ENCODE measurements at places on chromosomes 7 and 10.

- no peak for DNase-seq
Observed at GRCh38 chr10:20975236-20975635, 78.1 kb upstream of the NEBL start.

DNA sequence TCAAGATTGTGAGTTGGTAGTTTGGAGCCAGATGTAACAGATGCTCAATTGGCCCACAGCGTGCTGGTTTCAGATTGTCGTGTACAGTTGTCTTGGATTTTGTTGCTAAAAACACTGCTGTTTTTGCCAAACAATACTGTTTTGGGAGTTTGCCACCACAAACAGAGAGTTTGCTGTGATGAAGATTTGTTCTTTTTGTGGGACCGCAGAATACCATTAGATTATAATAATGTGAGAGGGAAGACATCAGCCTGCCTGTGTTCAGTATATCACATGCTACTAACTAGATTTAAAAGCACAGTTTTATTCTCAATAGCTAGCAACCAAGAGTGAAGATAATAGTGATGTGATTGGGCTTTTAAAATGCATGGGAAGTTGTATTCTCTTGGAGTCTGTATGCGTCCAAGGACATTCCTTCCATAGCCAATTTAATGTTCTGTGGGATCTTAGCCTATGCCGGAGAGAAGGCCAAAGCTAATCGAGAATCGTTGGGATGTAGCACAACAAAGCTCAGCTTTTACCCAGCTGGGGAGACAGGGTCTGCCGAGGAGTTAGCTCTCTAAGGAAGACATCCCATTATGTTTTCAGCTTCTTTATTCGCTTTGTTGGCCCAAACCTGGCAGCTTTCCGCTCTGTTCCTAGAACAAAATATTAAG is 18.7 kb upstream of the ITGA8 start:
- DNase-seq, result no peak

DNA sequence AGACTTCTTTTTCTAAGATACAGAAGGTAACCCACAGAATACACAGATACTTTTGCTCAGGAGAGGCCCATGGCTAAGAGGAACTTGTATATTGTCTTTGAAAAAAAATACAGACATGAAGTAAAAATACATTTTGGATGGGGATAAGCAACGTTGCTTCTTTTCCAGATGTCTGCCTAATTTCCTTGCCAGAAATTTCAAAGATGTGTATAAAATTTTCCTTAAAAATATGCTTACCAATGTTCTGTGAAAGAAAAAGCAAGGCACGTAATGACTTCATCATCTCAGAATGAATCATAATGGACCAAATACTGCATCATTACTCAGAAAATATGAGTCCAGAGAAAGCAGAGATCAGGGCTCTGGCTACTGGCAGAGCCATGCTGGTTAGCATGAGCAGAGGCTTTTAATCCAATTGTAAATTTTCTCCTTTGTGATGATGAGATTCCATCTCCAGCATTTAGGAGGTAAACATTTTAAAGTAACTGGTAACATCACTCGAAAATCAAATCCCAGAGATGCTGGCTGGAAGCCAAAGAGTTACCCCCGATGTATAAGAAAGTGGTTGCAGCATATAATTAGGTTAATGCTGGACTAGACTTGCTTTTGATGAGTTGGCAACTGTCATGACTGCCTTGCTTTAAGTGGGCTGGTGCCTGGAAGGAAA is 272.5 kb downstream of the SEMA3A start:
- no peak for DNase-seq

DNA sequence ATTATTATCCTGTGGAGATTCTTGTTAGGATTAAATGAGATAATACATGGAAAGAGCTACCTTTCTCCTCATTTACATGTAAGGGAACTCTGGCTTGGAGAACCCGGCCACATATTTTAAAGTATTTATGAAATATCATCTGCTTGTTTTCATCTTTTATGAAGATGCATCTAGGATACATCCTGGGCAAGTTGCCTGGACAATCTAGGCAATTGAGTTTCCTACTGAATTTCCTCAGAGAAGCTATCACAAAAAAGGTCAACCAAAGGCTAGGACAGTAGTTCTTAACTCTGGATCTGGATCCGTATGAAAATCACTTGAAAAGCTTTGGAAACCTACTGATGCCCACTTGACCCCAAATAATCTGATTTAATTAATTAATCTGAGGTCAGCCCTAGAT is 140.7 kb downstream of the MTPAP start:
- no peak for DNase-seq

GRCh38 chr10:131882151-131882550 is 18.7 kb upstream of the PPP2R2D start:
- no peak for DNase-seq

DNA sequence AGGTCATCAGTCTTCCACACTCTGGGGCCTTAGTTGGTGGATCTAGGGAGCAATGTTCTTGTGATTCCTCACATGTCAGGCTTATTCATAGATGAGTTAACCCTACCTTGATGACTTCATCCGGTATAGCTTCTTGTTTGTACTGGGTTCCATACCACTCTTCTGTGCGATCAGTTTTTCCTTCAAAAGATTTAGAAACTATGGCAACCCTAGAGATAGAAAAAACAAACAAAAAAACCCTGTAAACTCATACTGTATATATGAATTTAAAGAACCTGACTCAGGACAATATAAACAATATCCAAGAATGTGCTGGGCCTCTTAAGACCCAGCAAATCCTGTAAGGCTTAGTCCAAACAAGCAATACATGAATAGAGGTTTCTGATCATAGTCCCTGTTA is 83.5 kb downstream of the IDE start:
- no peak for DNase-seq

DNA sequence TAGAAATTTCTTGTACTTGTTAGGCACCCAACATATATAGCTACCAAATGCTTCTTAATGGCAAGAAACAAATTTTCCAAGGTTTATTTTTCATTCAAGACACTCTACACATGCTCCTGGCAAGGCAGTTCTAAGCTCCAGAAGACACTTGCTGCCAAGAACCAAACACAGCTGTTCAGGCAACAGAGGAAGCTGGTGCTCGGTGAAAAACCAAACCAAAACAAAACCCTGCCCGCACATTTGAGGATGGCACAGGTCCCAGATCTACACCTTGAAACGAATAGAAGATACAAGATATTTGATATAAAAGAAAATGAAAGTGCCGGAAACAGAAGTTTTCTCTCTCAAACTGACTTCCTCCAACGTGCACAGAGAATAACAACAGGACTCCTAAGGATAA is 4.9 kb upstream of the DNTT start:
- no peak for DNase-seq

- DNase-seq, result no peak
Observed at GRCh38 chr10:12484941-12485805, 135.8 kb downstream of the CAMK1D start.

- no peak for DNase-seq
Observed at GRCh38 chr7:137328373-137329120, 15.0 kb downstream of the PTN start.

GRCh38 chr10:132869621-132870020 is 72.7 kb downstream of the CFAP46 start:
- DNase-seq, result no peak

GRCh38 chr7:155195939-155196523 is 101.6 kb upstream of the INSIG1 start:
- no peak for DNase-seq

DNA sequence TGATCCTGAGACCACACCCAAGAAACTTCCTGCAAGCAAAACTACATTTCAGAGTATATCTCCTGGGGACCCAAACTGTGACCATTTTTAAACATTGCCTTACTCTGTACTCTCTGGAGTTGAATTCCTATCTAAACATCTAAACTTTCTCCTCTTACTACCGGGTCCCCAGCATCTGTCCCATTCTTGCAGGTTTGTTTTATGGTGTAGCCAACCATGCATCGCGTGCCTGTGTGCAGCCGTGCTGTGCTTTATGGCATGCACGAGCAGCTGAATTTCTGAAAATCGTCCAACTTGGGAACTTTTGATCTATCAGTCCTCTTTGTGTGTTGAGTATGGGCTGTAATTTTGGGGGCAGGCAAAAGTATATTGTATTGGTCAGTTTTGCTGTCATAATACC is 423.8 kb upstream of the DPP6 start:
- no peak for DNase-seq

DNA sequence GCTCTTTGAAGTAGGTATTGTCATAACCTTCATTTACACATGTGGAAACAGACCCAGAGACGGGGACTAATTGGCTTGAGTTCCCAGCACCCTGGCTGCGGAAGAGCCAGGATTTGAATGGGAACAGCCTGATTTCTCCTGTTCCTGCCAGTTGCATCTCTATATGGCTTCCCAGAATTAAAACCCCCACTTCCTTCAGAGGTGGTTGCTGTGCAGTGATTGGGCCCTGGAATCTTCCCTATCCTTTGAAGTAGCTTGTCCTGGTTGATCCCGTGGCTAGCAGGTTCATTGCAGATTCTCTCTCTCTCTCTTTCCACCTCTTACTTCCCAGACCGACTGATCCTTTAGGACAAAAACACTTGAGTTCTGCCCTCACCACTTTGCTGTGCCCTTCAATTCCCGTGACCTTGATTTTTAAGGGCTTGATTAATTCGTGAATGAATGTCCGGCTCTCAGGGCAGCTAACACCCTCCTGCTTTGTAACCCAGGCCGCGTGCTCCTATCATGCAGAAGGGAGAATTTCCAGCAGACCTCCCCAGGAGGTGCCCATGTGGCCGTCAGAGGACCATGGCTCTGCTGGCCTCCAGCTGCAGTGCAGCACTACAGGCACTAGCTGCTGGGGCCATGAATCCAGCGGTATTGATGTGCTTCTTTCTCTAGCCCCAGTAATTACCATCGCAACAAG is 120.6 kb upstream of the AGK start:
- no peak for DNase-seq

GRCh38 chr7:118280319-118281012 is 56.0 kb downstream of the ANKRD7 start:
- no peak for DNase-seq

- DNase-seq, result peak; percentile 70
Observed at GRCh38 chr10:132443605-132443982, 46.6 kb downstream of the PWWP2B start.

DNA sequence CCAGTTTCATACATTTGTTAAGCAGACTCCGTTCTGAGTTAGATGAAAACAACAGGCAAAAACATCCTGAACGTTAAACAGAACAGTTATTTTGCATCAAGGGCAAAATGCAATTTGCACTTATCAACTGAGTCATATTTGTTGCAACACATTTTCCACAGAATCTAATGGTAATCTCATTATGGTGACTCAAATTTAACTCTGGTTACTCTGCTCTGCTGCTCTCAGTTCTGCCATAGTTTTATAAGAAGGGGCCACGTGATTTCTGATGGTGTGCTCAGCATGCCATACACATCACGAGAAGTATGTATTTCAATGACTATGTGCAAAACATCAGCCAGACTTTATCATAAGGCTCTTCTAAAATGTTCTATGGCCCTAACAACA is 148.8 kb downstream of the CHCHD3 start:
- DNase-seq, result no peak

DNA sequence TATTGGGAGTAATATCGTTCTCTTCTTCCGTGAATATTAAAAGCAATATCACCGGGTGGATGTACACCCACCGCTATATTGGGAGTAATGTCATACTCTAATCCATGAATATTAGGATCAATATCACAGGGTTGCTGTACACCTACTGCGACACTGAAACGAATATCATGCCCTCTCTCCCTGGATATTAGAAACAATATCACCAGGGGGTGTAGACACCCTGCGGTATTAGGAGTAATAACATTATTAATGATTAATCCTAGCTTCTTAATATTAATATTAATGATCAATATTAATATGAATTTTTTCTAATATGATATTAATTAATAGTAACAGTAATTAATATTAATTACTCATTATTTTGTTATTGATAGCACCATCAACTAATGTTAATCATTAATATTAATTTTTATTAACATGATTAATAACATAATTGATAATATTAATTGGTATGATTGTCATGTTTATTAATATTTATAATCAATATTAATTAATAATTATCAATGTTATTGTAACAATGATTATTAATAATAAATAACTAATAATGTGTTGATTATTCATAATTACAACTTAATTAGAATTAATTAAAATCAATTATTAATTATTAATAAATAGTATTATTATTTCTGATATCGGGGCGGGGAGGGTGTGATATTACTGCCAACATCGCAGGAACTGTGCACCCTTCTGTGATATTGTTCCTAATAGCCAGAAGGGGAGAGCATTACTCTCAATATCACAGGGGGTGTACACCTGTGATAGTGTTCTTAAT is 121.3 kb upstream of the C1GALT1 start:
- no peak for DNase-seq

DNA sequence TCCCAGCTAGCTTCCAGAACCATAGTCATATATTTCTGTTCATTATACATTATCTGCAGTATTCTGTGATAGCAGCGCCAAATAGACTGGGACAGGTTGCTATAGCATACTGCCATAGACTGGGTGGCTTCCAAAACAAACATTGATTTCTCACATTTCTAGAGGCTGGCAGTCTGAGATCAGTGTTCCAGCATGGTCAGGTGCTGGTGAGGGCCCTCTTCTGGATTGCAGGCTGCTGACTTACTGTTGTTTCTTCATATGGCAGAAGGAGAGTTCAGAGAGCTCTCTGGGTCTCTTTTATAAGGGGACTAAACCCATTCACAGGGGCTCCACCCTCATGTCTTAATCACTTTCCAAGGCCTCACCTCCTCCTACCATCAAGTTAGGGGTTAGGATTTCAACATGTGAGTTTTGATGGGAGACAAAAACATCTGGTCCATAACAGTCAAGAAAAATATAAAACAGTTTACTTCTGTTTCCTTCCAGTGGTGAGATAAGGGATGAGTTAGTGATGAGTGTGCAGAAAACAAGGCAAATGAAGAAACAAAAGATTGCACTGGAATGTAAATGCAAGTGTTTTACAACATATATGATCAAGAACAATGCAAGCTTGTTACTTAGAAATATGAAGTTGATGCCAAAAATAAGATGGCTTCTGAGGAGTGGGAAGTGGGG is 399.0 kb upstream of the C7orf33 start:
- no peak for DNase-seq

DNA sequence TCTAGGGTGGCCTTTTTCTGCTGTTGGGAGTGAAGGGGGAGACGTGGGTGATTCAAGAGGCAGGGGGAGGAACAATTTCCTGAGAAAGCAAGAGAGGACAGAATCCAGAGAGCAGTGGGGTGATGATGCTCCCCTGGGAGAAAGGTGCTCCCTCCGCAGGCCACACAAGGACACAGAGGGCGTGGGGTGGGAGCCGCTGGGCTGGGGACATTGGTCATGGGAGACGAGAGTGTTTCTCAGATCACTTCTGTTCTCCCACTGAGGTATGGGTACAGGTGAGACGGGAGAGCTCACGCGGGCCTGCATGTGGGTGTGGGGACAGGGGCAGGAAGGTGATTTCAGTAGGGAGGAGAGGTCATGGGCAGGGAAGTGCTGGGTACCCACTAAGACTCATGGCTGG is 259.5 kb upstream of the CTBP2 start:
- DNase-seq, result no peak
